Hematopoietic multipotent progenitor cell treated with erythropoietin and hydrocortisone succinate and interleukin-3 and kit ligand, for 6 days (in vitro differentiated cells): ENCODE measurements at places on chromosomes 6 and 20.

DNA sequence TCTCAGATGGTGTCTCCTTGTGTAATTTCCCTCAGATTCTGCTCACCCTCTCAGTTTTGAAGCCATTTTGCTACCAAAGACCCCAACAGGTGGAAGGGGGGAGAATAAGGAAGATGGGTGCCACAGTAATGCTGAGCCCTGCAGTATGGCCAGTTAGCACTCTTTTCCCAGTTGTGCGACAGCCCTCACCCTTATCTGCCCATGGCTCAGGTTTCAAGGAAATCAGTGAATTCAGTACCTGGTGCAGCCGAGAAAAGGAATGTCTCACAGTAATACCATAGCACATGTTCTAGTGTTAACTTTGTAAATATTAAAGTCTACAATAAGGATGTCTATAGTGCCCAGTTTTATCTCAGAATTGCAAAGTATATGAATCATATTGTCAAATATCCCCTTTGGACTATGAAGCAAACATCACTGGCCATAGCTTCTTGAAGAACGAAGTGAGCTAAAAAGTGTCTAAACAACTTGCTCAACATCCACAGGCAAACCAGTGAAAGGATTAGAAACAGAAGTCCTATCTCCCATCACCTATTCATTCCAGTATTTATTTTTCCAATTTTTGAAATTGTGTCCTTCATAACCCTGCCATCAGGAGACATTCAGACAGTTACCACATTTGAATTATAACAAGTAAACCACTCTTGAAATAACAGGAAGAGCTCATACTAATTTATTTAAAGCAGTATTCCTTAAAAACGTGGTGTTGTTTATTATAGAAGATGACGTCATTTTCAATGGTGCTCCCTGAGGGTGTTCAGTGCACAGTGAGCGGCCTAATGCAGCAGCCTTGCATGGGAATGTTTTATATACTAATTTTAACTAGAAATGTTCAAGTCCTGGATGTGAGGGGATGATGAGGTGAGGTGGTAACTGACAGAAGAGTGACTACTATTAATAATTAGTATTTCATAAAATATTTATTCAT lies 366.2 kb downstream of the TFAP2A start:
- DNase-seq = no peak

- no peak for DNase-seq
These were observed 38.1 kb downstream of the GSTA2 start for GRCh38 chr6:52725143-52725534.

GRCh38 chr20:46797206-46797605 lies 87.8 kb downstream of the SLC2A10 start:
- no peak for DNase-seq

DNA sequence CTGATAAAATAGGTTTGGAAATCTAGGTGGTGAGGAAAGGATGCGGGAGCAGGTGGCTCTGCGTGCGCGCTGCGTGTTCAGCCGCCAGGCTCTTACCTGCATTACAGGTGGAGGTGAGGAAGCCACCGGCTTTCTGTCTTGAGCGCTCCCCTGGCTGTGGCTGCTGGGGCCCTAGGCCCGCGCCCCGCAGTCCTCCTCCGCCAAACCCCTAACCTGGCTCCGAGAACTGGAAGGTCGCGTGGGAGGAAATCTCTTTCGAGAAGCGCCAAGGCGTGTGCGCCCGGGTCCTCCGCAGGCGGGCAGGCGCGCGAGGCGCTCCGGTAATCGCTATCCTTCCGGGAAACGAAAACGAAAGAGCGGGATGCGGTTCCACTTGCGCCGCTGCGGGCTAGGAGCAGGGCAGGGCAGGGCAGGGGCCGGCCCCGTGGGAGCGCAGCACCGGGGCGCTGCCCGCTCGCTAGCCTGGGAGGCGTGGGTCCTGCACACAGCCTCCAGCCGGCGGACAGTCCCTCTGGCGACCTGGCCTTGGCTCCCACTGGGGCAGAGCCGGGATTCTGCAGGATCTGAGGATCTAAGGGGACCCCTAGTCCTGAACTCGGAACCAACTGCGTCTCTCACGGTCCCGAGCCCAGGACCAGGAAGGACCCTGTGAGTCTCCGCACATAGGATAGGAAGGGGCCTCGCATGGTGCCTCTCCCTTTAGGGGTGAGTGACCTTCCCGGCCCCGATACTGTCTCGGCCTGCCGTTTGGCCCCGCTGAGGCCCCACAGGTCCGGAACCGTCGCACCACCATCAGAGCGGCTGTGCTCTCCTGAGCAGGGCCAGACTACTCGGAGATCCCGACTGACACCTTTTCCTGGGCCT lies at the start of gene ETV7:
ETV7 (minus strand) TSS at position 230 of the 864 bp plus-strand sequence; CDS start at position 102, 128 bp downstream.
- DNase-seq = peak; percentile 42

DNA sequence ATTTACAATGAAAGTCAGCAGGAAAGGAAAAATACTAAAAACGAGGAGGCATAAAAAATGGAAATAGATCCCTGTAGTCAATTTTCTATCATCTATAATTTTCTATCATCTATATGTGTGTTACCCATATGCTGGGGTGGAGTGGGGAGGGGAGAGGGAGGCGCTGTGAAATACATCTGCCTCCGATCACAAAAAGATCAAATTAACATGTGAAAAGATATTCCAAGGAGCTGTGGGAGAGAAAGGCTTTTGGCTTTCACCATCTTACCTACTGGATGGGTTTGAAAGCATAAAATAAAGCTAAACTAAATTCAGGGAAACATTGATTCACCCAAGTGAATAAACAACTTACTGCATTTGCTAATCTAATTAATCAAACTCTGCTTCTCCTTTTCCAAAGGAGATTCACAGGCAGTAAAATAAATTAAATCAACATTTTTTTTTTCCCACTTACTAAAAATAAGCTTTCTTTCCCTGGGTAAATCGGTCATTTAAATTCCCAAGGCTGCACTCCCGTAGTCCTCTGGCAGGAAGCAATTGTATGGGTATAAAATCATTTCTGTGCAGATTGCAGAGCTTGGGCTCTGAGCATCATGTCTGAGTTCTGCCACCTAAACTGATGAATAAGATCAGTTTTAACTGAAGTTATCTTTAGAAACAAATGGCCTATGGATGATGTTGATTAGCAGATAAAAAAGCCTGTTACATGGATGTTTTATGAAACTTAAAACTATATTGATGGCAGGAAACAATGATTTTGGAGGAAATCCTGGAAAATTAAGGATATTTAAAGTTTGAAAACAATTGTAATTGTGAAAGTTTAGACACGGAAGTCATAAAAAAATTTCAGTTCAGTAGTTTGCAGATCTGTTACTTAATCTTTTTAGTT lies 147.9 kb downstream of the SOX4 start:
- no peak for DNase-seq

DNA sequence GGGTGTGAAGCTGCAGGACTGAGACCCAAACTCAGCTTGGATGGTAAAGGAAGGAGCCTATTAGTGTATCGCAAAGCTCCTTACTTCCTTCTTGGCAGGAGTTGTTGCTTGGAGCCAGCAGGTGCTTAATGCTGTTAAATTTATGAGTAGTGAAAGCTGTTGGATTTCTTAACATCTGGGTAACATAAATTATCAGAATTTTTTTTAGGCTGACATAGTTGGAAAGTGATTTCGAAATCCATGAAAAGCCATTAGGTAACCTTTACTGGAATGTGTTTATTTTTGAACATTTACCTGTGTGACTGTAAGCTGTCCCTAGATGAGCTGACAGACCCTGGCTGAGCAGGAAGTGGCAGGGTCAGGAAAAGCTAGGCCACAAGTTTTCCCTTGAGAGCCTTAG lies 470.4 kb upstream of the SLC35B3 start:
- no peak for DNase-seq

DNA sequence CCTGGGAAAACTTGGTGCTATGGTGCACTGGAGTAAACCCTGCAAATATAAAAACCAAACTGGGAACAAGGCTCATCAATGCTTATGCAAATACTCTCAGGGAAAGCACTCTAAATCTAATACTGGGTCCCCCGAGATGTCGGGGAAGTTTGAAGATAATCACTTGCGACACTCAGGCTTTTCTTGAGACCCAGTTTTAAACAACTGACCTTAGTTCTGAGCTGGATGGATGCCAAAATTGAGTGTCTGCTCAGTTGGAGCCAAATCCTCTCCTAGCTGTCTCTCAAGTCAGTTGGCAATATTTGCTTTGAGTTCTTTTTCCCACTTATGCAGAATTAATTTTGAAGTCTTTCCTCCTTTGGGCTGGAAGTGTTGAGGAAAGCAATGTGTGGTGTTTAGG lies 75.5 kb upstream of the CD2AP start:
- no peak for DNase-seq

GRCh38 chr6:125009578-125009977 lies 47.3 kb downstream of the RNF217 start:
- no peak for DNase-seq

DNA sequence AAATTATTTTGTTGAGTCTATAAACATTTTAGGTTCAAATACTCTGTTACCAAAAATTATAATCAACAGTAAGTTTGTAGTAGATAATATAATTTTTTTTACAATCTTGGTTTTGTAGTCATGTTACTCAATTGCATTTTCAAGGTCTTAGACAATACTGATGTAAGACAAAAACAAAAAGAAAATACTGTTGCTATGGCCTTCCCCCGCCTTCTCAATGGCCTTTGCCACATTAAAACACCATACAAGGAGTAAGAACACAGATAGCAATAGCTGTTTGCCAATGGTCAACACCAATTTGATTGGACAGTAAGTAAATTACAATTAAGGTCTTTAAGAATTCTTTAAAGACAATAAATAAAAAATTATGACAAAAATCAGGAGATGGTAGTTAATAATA lies 450.2 kb downstream of the CDC5L start:
- no peak for DNase-seq

DNA sequence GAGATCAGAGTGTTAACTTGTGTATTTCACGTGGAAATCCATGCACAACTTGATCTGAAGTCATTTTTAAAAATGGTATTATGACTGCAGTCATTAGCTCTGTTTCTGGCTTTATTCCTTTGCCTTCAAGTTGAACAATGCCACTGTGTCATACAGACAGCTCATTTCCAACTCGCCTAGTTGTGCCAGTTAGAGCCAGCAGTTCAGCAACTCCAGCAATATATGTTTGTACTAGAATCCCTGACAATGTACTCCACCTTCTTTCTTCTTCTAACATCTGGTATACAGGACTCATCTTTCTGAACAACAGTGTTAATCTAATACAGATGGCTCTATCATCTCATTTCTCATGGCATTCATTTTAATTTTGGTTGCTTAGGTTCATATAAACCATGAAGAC lies 418.3 kb upstream of the POU3F2 start:
- DNase-seq = no peak

GRCh38 chr6:3382326-3383279 lies 74.2 kb downstream of the SLC22A23 start:
- no peak for DNase-seq

DNA sequence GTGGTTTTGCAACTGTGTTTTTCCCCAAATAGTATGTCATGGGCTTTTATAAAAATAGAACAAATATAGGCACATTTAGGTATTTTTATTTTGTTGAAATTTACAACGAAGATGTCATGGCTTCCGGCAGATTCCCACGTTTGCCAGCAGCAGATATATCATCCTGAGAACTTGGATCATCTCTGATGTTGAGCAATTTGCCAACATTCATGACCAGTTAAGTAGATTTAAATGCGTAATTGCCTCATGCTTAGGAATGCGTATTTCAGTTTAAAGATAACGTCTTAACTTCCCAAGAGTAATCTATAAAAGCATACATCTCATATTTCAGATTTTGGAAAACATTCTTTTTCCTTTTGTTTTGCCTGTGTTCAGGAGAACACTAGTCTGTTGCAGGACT lies 457.8 kb downstream of the QKI start:
- no peak for DNase-seq

DNA sequence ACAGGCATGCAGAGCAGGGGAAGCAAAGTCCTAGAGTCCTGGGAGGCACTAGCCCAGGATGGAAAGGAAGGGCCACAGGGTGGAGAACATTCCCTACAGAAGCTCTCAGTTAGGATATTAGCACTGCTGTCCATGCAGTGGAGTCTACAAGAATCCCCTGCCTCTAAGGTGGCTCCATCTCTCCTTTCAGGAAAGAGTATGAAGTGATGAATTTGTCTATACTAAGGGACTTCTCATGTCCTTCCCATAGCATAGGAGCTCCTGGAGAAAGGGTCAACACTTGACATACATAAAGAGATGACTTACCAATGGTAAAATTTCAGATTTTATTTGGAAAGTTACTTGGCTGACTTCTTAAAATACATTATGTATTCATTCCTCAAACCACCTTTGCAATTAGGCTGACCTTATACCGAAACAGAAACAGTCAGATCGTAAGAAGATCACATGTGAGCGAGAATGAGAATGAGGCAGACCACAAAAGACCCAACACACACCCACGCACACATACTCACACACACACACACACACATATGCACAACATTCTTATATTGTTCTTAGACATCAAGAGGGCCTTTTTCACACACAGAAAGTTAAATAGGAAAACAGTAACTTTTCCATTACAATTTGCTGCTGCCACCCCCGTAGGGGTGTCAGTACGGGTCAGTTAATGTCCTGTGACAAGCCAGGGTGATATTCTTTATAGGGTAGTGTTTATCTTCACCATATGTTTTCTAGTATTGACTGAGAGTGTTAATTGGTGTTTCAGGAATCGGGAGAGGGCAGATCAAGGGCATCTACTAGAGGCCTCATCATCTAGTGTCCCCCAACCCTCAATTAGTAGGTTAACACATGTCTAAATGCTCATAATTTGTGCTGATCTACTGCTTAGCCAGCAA lies 159.4 kb downstream of the FAXC start:
- DNase-seq = no peak

GRCh38 chr6:43770372-43771209 lies 580 bp downstream of the VEGFA start:
- peak; percentile 68 for DNase-seq

DNA sequence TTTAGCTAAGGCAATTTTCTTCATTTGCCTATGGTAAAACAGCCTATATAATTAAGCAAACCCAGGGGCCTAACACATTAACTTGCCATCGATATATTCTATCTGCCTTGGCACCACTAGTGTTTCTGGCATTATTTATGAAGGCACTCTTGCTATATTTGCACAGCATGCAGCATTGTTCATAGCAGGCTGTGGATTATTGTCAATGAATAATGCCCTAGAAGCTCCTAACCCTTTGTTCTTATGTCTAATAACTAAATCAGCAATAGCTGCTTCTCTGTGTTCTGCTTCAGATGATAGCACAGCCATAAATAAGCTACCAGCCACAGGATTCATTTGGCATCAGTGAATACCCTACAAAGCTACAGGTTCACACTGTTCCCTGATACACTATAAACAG lies 254.8 kb upstream of the STXBP5 start:
- DNase-seq = no peak

DNA sequence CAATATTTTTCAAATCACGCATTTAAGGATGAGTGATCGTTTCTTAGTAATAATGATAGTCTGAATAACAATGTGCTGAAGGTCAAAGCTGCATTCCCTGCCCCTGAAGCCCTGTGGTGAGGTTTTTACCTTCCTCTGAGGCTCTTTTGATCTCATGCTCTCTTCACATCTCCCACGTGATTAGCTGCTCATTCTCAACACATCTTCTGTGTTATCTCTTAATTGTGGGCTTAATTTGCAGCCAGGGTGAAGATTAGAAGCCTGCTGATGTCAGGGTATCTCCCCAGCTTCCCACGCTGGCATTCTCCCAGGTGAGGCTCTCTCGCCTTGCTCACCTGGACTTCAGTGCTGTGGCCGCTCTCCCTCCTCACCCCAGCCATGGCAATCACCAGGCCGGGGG lies 109.7 kb upstream of the FOXQ1 start:
- DNase-seq = no peak
